NCI-H69 (cell line): ENCODE measurements at places on chromosomes 12 and 14.
A peak's percentile ranks its signal among the peaks of the same experiment; 100 is the strongest.

DNA sequence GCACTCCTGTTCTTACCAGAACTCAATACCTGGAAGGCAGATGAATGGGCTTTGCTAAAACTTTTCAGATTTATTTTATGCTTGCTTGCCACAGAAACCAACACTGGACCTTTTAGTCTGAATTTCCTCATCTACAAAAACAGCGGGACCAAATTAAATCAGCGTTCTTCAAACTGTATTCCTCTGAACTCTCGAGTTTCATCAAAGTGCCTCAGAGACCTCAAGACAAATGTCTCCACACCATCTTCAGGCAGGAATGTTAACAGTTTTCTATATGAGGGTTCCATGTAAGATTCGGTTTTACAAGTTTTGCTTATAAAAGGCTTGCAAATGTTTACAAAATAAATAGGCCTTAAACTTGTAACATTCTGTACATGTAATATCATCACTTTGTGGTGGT, 74.6 kb downstream of the MED13L start:
- DNase-seq = no peak

DNA sequence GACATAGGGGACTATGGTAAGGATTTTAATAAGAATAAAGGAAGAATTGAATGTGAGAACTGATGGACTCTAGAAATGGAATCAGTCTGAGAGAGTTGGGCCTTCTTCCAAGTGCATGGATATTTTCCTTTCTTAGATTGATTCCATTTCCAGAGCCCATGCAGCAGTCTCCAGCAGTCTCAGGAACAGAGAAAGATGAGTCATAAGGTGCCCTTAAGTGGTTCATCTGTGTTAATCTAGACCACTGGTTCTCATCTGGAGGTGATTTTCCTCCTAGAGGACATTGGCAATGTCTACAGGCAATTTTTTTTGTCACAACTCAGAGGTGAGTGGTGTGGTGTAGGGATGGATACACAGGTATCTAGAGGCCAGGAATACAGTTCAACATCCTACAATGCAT, 25.9 kb downstream of the TRIM9 start:
- no peak for DNase-seq

- no peak for DNase-seq
Observed at GRCh38 chr12:109948368-109948767, 47.8 kb downstream of the GIT2 start.

GRCh38 chr12:98478606-98479005, 36.8 kb upstream of the TMPO start:
- no peak for DNase-seq

DNA sequence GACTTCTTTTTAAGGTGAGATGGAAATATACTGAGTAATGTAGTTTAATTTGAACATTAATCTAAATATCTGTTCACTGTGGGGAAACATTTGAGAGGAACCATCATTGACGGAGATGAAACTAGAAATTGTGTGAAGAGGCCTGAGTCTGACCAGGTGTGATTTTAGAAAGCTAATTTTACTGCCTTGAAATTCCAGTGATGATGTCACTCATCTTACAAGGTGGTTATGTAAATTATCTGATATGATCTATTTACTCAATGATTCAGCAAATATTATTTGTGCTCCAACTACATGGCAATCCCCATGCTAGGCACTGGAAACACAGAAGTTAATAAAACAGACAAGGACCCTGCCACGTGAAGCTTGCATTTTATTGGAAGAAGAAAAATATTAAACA, 435.7 kb upstream of the DCN start:
- DNase-seq = peak; percentile 56

DNA sequence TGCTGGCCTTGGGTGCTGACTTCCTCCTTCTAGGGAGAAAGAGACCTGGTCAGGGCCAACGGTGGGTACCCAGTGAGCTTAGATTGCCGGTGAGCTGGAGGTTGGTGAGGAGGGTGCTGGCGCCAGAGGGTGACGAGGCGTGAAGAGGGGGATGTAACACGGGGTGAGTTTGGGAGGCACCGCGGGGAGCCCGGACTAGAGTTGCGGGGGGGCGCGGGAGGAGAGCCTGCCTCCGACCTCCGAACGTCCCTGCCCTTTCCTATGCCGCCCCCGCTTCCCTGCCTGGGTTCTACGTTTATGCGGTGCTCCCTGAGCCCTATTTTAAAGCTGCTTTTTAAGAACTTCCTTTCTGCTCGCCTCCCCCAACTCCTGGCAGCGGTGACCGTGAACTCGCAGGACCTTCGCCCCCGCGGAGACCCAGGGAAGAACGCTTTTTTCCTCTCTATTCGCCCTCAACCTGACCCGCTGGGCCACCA, 18.6 kb downstream of the OR6S1 start:
- DNase-seq = no peak

- DNase-seq = no peak
Observed at GRCh38 chr12:75964150-75964549, 67.4 kb downstream of the PHLDA1 start.

DNA sequence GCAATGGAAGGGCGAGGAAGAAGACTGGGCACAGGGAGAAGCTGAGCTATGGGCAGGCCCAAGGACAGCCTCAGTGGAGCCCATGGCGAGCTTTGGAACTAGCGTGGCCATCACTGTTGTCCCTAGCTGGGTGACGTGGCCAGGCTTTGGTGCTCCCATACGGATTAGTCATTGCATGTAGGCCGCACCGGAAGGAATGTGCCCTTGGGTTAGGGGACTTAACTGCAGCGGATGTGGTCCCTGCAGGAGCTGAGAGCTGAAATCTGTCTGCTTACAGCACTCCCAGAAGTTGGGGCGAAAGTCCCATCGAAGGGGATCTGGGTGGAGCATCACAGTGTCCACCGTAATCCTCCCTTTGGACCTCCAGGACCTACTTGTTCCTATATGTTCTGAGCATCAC, 133.7 kb downstream of the PAPOLA start:
- DNase-seq = no peak

GRCh38 chr12:109727746-109728726, 14.4 kb downstream of the FAM222A start:
- peak; percentile 56 for DNase-seq

DNA sequence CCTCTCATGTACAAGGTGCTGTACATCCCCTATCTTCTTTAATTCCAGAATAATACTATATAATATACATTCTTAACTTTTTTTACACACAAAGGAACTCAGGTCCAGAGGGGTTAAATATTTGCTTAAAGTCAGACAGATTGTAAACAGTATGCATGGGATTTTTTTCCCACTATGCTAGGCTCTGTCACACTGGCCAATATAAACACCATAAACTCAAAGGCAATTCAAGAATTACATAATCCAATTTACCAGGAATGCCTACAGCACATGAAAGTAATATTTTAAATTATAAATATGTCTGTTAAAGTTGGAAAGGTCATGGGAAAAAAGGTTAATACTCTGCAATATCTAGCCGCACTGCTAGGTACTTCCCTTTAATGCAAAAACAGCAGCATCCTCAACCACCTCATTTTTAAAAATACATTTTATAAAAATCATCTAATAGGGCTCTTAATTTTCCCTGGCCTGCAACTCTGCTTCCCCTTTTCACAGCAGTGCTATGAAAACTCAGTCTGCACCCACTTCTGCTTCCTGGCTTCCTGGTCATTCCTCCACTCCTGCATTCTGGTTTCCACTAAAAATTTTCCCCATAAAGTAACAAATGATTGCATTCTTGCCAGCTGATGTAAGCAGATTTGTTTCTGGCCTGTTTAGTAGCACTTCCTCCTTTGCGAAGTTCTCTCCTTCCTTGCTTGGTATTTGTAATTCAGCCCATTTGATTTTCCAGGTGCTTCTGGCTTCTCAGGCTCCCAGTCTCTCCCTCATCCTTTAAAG, 128.1 kb downstream of the ITPR2 start:
- DNase-seq = no peak

DNA sequence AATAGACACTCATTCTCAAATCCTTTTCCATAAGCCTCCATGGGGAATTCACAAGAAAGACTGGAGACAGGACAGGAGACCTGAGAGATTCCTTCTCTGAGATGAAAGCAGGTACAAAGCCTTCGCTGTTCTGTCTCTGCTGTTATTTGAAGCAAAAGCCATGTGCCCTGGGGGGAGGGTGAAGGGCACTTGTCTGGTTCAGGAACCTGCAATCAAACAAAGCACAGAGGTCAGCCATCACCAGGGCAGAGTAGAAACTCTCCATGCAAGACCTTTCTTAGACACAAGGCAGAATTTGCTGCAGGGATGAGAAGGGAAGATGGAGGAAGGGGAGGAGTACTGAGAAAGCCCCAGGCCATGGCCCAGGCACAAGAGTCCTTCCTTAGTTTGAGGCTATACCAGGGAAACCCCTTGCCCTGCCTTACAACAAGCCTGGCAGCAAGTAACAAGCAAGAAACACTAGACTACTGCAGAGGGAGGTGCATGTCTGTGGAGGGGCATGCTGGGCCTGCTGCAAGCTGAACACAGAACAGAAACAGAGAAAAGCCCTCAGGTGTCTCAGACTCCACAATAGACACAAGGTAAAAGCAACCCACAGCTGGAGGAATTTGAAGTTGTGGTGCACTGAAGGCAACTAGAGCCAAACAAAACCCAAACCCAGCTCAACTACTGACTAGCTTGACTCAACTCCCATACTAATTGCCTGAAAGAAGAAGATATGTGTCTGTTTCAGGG, 7.8 kb upstream of the ART4 start:
- DNase-seq = no peak

DNA sequence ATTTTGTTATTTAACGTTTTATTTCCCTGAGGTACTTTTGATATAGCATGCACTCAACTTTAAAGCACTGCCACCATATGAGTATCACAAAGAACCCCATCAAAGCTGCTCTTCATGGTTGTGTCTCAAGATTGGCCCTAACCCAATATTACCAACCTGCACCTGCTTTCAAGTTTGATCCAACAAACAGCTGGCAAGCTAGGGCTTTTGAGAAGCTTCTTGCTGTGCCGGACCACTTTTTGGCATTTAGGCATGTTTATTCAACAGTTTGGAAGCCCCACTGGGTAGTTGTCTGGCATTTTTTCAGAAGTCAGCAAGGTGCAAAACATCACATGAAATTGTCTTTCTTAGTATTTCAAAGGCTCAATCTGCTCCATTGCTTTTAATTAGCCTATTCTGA, 137.2 kb upstream of the PLEKHA5 start:
- peak; percentile 64 for DNase-seq

- peak; percentile 87 for DNase-seq
Observed at GRCh38 chr12:93571365-93571924, 1.0 kb upstream of the SOCS2 start.

GRCh38 chr12:95291501-95291900, 73.9 kb downstream of the VEZT start:
- DNase-seq = peak; percentile 76

DNA sequence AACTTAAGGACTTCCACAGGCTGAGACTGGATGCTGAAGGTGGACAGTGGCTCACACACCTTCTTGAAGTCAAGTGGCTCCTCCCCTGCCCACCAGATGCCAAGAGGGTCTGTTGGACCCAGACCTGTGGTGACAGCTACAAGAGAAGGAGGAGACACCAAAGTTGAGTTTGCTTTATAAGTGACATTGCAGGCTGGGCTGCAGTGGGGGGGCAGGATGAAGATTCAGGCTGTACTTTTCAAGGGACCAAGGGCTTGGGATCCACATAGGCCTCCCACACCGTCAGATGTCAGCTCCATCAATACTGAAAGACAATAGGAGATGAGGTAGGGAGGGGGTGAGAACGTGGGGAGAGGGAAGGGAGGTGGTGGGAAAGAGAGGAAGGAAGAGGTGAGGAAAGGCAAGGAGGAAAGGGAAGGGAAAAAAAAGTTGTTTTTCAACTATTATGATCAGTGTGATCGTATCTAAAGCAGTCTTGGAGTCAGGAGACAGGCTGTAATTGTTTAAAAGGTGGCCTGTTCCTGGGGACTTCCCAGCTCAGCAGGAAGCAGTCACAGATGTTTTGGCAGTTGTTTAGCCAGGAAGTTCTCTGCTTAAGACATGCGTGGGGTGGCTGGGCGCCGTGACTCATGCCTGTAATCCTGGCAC, 84.1 kb upstream of the RESF1 start:
- peak; percentile 94 for DNase-seq

DNA sequence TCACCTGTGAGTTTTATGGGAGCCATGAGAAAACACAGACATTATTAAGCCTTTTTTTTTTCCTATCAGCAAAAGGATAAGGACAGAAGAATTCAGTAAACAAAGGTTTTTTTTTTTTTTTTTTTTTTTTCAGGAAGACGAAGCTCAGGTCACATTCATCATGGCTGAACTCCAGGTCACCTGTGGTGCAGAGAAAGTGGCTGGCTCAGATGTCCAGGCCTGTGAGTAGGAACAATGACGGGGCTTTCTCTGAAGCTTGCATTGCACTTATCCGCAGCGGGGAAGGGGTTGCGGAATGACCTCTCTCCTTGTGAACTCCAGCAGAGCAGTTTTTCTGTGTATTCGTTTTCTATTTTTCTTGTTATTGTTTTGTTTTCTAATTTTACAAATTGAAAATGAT, 759.6 kb upstream of the TMEM132C start:
- peak; percentile 31 for DNase-seq

DNA sequence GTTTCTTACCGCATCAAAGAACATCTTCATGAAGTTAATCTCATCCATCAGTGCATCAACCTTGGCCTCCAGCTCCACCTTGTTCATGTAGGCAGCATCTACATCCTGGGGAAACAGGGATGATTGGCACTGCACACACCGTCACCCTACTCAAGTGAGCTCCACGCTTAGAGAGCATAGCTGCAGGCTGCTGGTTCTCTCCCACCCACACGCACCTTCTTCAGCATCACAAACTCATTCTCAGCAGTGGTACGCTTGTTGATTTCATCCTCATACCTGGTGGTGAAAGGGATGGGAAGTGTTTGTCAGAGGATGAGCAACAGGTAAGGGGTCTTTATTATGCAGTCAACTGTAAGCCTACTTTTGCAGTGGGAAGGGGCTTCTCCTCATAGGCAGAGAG, 2.3 kb downstream of the KRT5 start:
- no peak for DNase-seq

DNA sequence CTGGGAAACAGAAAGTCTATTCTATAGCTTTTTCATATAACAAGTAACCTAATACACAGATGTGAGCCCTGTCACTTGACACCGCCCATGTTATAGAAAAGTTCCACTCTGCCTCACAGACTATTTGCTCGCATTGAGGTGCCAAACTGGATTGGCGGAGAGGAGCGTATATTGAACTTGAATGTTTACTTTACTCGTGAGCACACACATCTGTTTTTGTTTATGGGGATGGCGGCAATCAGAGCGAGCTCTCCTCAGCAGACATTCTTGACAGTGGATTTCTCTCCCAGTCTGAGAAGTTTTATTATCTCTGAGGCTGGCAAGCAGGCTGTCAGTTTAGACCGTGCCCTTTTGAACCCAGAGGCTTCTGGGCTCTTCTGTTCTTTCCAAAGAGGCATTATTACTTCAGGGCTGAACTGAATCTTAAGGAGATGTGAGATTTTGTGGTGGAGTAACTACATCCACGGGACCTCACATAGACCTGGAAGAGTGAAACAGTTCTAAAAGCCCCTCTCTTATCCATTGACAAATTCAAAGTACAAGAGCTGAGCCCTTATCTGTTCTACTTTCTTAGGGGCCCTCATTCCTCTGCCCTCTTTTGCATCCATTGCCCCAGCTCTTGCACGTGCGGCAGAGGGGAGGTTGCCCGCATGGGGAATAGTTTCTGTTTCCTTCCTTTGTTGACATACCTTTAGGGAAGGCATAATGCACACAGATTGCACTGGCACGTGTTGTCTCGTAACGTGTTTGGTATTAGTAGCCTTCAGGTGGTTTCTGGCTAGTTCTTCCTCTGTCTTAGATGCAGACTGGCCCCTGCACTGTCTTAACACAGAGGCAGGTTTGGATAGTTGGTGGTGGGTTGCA, 68.2 kb downstream of the DRAM1 start:
- peak; percentile 69 for DNase-seq
